ENCODE measurements at places on chromosomes 6 and 20. TPM values are rescaled to one million over a fixed set of nuclear protein-coding genes. Genes with fewer than 3 reads are reported as not detected.

PPP1R3G gene
- total RNA-seq = not detected

DNA sequence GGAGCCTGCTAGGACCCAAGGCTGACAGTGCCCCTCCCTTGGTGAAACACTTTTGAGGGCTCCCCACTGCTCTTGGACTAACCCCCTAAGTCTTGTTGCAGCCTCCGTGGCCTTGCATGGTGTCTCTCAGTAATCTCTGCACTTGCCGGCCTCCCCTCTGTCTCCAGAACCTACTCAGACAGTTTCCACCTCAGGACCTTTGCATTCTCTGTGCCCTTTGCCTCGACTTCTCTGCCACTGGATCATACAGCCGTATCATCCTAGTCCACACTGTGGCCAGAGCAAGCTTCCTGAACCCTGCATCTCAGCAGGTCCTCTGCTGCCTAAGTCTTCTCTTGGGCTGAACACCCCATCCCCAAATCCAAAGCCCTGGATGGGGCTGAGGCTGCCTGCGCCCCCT lies 152.0 kb upstream of the PTPN1 start:
- DNase-seq = no peak

GRCh38 chr20:4684837-4685413 lies 36.8 kb upstream of the PRND start:
- no peak for DNase-seq

DNA sequence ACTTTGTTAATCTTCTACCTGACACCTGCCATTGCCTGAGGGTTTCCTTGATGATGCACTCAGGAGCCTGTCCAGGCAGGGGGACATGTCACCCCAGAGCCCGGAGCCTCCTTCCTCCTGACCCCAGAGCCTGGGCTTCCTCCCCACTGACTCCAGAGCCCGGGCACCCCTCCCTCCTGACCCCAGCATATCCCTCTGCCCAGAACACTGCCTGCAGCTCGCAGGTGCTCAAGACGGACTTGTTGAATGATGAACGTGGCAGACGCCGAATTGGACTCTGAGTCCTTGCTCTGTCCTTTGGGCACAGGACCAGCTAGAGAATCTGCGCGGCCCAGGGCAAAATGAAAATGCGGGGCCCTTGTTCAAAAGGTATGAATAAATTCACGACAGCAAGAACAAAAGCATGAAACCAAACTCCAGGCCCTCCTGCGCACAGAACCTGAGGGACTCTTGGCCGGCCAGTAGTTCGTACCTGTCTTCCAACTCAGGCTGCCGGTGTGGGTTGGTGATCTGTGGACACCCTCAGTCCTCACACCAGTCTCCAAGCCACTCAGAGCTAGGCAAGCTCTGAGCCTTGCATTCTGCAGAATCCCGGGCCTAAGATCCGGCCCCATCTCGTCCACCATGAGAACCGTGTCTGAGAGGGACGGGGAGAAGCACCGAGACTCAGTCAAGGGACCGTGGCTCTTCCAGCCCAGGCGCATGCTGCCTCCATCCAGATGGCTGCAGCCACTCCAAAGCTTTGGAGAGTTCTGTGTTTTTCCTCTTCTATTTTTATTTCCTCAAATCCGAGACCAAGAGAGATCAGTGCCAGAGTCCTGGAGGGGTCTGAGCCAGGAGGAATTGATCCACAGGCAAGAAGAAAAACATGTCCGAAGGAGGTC lies 104.7 kb downstream of the BMP7 start:
- no peak for DNase-seq

DNA sequence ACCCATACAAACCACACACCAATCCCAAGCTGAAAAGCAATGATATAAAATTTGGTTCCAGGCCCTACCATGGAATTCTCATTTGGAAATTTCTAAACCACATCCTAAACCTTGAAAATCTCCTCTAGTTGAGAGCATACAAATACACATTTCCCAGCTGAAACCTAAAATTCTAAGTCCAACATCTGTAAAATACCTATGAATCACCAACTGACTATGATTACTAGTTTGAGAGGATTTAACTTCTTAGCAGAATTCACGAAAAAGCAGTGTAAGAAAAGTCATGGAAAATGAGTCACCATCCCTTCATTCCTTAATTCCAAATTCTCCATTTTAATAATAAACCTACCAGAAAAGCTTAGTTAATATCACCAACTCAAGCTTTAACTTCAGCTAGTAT lies 15.4 kb downstream of the RANBP9 start:
- DNase-seq = no peak

Data from Karpas-422 (cell line).